Smooth muscle cell of the brain vasculature (primary cell): ENCODE measurements at places on chromosomes 1 and 21.

DNA sequence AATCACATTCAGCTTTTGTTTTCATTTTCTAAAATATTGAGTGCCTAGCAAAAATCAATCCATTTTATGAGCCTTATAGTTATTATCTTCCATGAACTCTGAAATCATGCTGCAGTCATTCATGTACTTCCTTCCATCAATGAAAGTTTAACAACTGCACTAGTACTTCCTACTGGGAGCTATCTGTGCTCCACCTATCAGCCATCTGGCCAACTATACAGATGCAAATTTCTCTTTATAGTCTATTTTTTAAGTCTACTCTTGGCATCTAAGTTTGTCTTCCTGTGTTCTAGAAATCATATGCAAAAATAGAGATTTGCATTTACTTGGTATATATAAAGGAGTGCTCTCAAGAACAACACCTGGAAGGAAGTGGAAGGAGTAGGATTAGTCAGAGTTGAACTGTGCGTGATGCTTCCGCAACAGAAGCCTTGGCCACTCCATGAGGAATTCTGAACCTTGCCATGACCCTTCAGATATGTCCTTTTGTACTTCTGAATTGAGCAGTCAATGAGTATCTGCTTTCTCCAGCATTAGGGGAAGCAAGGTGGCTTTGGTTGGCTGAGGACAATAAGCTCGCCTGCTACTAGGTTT is 403.2 kb upstream of the ADAMTS5 start:
- no peak for DNase-seq

- no peak for DNase-seq
These were observed 34.6 kb downstream of the TMEM63A start for GRCh38 chr1:225847610-225848009.

GRCh38 chr1:164842870-164843269 is 283.9 kb downstream of the PBX1 start:
- DNase-seq = no peak

- DNase-seq = no peak
These were observed 23.1 kb upstream of the DYNLT5 start for GRCh38 chr1:66729119-66729518.

DNA sequence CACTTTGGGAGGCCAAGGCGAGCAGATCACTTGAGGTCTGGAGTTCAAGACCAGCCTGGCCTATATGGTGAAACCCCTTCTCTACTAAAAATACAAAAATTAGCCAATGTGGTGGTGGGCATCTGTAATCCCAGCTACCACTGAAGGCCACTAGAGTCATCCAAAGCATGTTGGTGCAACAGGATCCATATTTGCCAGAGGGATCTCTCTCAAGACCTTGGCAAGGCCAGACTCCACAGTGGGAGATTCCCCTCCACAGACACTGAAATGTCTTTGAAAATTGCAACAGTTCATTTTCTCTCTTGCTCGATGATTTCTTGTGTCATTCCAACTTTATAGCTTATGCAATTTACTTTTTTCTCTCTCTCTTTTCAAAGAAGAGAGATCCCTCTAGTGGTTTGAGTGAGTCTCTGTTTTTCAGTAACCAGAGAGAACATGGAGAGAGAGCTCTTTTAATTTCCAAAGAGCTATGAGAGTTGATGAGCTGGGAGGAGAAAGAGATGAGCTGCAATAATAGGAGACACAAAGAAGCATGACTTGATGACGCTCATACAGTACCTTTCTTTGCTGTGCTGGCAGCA is 176.8 kb upstream of the USP25 start:
- no peak for DNase-seq

GRCh38 chr1:32014199-32014947 is 705 bp downstream of the KHDRBS1 start:
- no peak for DNase-seq

- DNase-seq = no peak
These were observed 8.8 kb downstream of the SMCP start for GRCh38 chr1:152886758-152887409.

- no peak for DNase-seq
These were observed 416.3 kb upstream of the ESRRG start for GRCh38 chr1:217139513-217139912.

DNA sequence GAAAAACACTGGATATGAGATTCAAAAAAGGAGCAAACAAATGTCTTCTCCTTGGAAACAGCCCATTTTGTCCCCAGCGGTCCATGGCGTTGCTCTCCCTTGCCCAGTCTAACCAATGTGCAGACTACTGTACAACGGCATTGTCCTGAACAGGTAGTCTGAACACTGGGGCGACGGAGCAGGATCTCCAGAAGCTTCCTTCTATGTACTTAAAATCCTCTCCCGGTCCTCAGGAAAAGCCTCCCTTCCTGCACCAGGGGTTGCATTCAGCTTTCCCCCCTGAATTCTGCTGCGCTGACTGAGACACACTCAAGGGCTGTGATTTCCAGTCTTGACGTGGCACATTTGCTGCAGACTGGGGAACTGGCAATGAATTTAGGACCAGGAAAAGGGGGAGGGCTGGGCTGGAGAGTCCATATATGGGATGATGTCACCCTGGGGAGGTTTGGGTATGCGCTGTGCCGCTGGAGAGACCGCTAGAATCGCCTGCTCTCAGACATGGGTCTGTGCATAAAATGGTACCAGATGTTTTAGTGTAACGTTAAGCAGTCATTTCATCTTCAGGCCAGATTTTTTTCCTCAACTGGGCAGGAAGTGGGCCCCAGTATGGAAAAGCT is 275.9 kb upstream of the C1orf105 start:
- peak; percentile 89 for DNase-seq

DNA sequence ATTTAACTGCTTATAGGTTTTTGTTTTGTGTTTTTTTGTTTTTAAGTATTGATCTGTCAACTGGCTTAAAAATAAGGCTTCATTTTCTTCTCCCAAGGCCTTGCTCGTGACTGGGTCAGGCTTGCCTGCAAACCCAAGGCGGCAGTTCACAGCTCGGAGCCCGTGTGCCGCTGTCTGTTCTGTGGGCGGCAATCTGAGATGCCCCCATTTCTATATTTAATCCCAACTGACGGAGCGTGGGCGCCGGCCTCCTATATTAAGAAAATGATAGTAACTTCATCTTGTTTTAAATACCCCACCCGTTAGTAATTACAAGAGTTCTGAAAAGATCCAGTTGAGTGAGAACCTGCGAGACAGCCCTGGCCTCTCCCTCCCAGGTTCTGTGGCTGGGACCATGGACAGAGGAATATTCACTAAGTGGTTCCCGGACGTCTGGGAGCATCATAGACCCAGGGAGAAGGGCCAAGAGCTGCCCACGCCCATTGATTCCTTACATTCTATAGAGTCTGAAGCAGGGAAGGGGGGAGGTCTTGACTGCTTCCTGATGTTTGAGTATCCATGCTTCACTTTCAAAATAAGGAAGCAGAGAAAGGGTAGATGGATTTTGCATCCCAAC is 42.6 kb upstream of the GPR153 start:
- DNase-seq = no peak

DNA sequence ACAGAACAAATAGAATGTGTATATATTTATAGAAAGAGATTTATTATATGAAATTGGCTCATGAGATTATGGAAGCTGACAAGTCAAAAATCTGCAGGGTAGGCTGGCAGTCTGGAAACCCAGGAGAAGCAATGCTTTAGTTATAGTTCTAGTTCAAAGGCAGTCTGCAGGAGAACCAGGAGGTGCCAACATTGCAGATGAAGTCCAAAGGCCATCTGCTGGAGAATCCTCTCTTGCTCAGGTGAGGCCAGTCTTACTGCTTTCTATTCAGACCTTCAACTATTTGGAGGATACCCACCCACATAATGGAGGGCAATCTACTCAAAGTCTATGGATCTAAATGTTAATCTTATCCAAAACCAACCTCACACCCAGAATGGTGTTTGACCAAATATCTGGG is 75.9 kb upstream of the MRPS6 start:
- DNase-seq = no peak

DNA sequence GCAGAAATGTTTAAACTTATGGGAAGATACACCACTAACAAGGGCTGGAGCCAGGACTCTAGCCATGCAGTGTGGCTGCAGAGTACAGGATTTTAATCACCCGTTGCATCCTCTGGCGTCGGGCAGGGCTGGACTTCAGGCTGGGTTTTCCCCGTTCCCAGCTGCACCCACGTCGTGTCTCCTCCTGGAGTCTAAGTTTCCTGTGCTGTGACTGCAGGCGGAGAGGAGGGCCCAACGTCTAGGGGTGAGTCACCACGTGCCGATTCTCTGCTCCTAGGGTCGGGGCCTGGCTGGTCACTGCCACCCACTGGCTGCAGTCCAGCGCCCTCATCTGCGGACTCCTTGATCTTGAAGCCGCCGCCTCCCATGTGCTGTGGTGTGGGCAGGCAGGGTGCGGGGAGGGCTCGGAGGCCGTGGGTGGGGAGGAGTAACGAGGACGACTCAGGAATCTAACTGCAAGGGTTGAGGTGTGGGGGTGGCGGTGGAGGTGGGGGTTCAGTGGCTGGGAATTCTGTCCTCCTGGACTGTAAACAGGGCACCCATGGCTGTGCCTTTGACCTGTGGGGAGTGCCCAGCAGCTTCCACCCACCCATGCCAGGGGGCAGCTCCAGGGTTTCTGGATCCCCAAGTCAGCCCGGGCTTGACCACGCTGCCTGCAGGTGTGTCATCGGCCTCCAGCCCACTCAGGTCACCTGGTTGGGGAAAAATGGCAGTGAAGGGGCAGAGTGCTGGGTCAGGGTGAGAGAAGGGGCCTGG is 77.8 kb downstream of the ALPL start:
- no peak for DNase-seq

GRCh38 chr21:27570306-27570868 is 603.5 kb upstream of the ADAMTS5 start:
- peak; percentile 76 for DNase-seq

- no peak for DNase-seq
These were observed at the start of gene RCSD1 for GRCh38 chr1:167629681-167630567. Gene RCSD1, plus strand, starts transcription at chr1:167630232. Its CDS starts 192 bp downstream, at chr1:167630424.

DNA sequence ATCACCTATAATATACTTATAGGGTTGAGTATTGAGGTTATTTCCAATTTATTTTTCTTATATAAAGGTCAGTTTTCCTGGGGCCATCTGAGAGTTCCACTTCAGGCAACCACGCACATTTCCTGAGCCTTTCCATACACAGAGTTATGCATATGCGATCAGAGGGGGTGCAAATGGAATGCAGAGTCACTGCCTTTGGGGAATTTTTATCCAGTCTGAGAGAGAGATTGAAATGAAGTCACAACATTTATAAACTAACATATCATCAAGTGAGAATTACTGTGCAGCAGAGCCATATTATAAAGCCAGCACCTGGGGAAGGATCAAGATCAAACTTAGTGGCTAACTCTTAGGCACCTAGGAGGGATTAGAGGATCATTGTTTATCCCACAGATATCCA is 299.9 kb upstream of the PLXNA2 start:
- no peak for DNase-seq
